Stimulated activated CD4-positive, alpha-beta T cell treated with anti-CD3 and anti-CD28 coated beads, Interleukin-1b, Interleukin-23, amount 100 ng/mL, for 1 hour (primary cell): ENCODE measurements at places on chromosomes 2 and 18.

GRCh38 chr2:121043827-121044222 is 241.2 kb downstream of the TFCP2L1 start:
- DNase-seq, result no peak

DNA sequence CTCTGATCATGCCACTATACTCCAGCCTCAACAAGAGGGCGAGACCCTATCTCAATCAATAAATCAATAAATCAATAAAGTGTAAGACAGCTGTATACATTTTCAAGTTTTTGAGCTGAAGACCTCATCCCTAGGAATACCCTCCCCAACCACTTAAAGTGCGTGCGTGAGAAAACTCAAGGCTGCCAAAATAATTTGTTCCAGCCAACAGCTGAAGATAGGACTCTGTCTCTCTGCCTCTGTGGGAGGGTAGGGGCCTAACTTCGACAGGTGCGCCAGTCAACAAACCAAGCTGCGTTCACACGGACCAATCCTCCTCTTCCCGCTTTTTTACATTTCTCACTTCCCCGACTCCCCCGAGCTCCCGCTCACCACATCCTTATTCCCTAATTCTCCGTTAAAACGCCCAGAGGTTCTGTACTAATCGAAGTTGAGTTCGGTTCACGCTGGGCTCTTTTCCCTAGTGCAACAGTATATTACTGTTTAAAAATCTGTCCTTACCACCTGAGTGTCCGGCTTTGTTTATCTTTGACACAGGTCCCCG is 618 bp downstream of the POLR2D start:
- no peak for DNase-seq

DNA sequence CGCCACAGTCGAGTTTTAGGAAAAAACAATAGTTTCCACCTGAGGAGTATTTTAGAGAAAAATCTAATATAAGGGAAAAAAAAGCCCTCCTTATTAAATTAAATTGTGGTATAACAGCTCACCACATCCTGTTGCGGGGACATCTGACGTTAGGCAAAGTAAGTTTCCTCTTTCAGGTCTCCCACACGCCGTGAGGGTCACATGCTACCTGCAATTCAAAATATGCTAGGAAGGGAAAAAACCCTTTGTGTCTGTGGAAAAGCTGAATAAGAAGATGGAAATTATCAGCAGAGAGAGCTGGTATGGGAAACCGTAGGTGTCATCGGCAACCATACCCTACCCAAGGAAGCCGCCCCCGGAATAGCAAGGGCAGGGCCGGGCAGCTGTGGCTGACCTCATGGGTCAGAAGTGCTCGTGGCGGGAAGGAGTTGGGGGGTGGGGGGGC is 128.0 kb downstream of the NFATC1 start:
- peak; percentile 53 for DNase-seq

DNA sequence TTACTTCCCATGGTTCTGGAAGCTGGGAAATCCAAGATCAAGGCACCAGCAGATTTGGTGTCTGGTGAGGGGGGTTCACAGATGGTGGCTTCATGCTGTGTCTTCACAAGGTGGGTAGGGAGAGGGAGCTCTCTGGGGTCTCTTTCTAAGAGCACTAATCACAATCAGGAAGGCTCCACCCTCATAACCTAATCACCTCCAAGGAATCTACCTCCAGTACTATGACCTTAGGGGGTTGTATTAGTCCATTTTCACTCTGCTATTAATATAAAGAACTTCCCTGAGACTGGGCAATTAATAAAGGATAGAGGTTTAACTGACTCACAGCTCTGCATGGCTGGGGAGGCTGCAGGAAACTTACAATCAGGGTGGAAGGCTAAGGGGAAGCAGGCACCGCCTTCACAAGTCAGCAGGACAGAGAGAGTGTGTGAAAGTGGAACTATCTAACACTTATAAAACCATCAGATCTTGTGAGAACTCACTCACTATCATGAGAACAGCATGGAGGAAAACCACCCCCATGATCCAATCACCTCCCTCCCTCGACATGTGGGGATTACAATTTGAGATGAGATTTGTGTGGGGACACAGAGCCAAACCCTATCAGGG is 17.6 kb downstream of the TBC1D8 start:
- DNase-seq, result no peak

DNA sequence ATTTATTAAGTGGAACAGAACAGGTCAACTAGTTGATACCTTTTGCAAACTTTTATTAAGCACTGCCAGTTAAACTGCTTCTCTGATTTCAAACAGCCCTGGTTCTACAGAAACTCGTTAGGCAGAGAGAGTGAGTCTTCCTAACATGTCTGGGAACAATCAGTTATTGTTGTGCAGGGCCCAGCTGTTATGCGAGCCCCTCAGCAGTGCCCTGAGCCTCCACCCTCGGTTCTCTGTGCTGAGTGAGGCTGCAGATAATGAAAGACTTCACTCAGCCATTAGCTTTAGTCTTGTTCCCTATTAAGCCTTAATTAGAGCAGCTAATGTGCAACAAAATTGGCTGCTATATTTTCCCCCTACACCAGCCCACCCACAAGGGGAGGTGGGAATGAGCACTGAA is 39.6 kb downstream of the KCTD18 start:
- DNase-seq, result no peak

- no peak for DNase-seq
These were observed 14.1 kb upstream of the KLF11 start for GRCh38 chr2:10028988-10029874.

- no peak for DNase-seq
These were observed 169.1 kb upstream of the SIX2 start for GRCh38 chr2:45178359-45178758.

GRCh38 chr2:222671259-222672067 is at the start of gene MOGAT1:
TSS of gene MOGAT1 (plus strand) at chr2:222671658. CDS start at chr2:222671786, 128 bp downstream.
- DNase-seq, result no peak
